ENCODE measurements at places on chromosomes 1 and 21.

DNA sequence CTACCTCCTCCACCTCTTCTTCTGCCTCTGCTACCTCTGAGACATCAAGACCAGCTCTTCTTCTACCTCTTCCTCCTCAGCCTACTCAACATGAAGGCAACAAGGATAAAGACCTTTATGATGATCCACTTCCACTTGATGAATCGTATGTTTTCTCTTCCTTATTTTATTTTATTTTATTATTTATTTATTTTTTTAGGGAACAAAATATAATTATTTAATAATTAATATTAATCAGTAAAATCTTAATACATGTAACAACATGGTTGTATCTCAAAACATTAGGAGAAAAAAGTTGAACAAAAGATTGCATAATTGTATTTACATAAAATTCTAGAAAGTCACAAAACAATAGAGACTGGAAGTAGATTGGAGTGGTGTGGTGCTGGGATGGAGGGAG is 13.1 kb upstream of the HRNR start:
- H3K36me3 ChIP-seq = no peaks in the 10 kb centered on the region
- no peaks in the 10 kb centered on the region for H3K27me3 ChIP-seq
- no peak for DNase-seq
- H3K4me1 ChIP-seq = no peaks in the 10 kb centered on the region
- no peak overlapping the region for H3K27ac ChIP-seq

GRCh38 chr21:41839387-41840000 is 39.6 kb downstream of the PRDM15 start:
- no peak overlapping the region for H3K4me3 ChIP-seq
- no peaks in the 10 kb centered on the region for H3K4me1 ChIP-seq
- H3K36me3 ChIP-seq = peaks cover 40% of the 10 kb centered on the region
- no peak for DNase-seq
- no peaks in the 10 kb centered on the region for H3K27me3 ChIP-seq

DNA sequence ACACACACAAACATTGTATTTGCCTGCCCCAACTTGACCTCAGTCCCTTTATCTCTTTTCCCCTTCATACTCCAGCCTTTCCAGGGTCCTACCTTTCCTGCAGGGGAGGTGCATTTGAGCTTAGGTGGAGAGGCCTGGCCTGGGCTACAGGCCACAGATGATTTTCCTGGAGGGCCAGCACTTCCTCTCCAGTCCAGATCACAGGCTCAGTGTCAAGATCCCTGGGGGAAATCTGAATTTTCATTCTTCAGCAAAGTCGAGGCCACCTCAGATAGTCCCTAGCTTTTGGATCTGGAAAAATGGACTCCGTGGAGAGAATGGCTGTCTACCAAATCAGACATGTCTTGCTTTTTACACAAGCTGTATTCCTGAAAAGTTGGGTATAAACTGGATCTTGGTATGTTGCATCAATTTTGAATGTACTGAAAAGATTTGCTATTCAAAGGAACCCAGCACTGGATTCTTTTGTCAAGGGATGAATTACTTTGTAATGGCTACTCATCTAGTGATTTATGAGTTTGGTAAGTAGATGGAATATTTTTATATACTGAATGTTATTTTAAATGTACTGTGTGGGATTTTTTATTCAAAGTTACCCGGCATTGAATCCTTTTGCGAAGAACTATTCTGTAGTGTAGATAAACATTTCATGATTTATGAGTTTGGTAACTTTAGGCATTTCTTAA is 78.7 kb downstream of the DDR2 start:
- DNase-seq = no peak
- no peak overlapping the region for H3K4me3 ChIP-seq
- no peaks in the 10 kb centered on the region for H3K4me1 ChIP-seq
- H3K27me3 ChIP-seq = no peaks in the 10 kb centered on the region
- H3K36me3 ChIP-seq = no peaks in the 10 kb centered on the region

GRCh38 chr1:234851450-234852438 is 241.8 kb upstream of the IRF2BP2 start:
- H3K27me3 ChIP-seq = no peaks in the 10 kb centered on the region
- no peaks in the 10 kb centered on the region for H3K36me3 ChIP-seq
- H3K4me3 ChIP-seq = no peak overlapping the region
- no peak for DNase-seq
- peaks cover 4% of the 10 kb centered on the region for H3K4me1 ChIP-seq
- H3K27ac ChIP-seq = no peak overlapping the region

GRCh38 chr21:36169470-36170128 is 13.0 kb downstream of the DOP1B start:
- no peak overlapping the region for H3K27ac ChIP-seq
- no peak for DNase-seq
- peaks cover 14% of the 10 kb centered on the region for H3K4me1 ChIP-seq
- H3K27me3 ChIP-seq = no peaks in the 10 kb centered on the region

GRCh38 chr1:36463463-36463802 is 751 bp downstream of the MRPS15 start:
- peak overlapping the region; percentile 83 for H3K27ac ChIP-seq
- H3K4me1 ChIP-seq = peaks cover 14% of the 10 kb centered on the region
- DNase-seq = no peak
- no peaks in the 10 kb centered on the region for H3K27me3 ChIP-seq
- H3K36me3 ChIP-seq = no peaks in the 10 kb centered on the region

- H3K27ac ChIP-seq = no peak overlapping the region
- no peaks in the 10 kb centered on the region for H3K4me1 ChIP-seq
- DNase-seq = no peak
- no peaks in the 10 kb centered on the region for H3K36me3 ChIP-seq
- no peaks in the 10 kb centered on the region for H3K27me3 ChIP-seq
These were observed 133.8 kb downstream of the PTPRC start for GRCh38 chr1:198772626-198773025.

- no peak within 1 kb of the TSS for H3K4me3 ChIP-seq
- no peak for DNase-seq
- peaks cover 4% of the 10 kb centered on the region for H3K4me1 ChIP-seq
- H3K27ac ChIP-seq = no peak within 1 kb of the TSS
These were observed at the start of gene KANK4 for GRCh38 chr1:62318756-62319544. TSS of gene KANK4 (minus strand) at chr1:62319434. CDS start at chr1:62281564, 37,870 bp downstream.

DNA sequence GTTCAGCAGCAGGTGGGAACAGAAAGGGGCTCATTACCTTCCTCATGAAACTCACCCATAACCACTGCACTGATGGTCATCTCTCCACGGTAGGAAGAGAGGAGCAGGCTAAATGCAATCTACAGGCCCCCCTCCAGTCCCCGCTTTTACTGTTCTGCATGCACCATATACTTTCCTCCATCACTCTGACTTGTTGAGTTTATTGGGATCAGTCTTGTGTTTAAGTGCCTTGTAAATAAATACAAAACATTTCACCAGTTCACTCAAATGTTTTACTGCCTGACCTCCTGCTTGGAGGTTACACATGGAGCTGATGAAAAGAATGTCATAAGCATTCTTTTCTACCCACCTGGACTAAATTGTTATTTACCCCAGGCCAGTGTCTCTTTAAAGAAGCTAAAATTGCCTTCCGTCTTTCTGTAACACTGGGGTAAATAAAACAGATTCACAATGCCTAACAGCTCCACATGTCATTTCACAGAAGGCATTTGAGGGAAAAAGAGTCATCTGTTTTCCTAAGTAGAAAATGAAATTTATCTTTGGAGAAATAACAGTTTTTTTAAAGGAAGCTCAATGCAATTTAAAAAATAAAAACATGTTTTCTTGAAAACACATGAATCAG is 30.7 kb downstream of the PTPN14 start:
- H3K4me1 ChIP-seq = no peaks in the 10 kb centered on the region
- no peak overlapping the region for H3K27ac ChIP-seq
- H3K36me3 ChIP-seq = no peaks in the 10 kb centered on the region
- H3K4me3 ChIP-seq = no peak overlapping the region
- H3K27me3 ChIP-seq = peaks cover 7% of the 10 kb centered on the region

DNA sequence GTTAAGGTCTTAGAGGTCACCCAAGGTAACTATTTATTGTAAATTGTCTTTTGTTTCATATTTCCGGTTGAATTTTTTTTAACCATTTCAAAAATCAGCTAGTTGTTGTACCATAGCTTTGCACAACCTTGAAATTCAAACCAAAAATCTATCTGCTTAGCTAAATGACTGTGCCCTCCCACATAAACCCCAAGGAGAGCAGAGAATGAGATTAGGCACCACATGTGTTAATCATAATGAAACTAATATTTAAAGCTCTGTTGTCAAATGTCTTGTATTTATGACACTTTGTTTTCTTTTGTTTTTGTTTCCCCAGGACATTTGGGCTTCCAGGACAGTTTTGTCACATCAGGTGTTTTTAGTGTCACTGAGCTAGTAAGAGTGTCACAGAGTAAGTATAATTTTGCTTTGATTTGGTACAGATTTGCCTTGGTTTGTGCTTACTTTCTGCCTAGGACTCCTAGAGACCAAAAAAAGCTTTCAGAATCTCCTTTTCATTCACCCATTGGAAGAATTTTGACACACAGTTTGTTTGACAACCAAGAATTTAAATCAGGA is 249.9 kb downstream of the NFIA start:
- DNase-seq = no peak
- no peaks in the 10 kb centered on the region for H3K4me1 ChIP-seq
- no peaks in the 10 kb centered on the region for H3K36me3 ChIP-seq
- H3K4me3 ChIP-seq = no peak overlapping the region

DNA sequence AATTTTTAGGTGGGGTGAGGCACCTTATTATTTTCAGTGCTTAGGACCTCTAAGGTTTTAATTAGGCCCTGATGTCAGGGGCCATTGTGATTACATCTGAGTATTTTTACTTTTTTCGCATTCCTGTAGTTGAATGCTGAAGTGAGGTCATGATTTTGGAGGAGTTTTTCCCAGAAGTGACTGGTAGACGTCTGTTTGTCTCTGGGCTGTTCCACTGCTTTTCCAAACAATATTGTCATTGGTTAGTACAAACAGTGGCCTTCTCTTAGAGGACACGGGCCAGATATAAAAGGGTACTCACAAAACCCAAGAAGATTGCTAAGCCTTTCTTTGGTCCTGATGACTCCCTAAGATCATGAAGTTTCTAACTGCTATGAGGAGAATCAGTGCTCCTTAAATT is 7.6 kb upstream of the RASAL2 start:
- no peak for DNase-seq
- H3K36me3 ChIP-seq = no peaks in the 10 kb centered on the region
- no peak overlapping the region for H3K4me3 ChIP-seq

GRCh38 chr1:119766374-119766794 is 2.3 kb downstream of the HMGCS2 start:
- no peaks in the 10 kb centered on the region for H3K4me1 ChIP-seq
- no peaks in the 10 kb centered on the region for H3K27me3 ChIP-seq
- no peak for DNase-seq
- H3K4me3 ChIP-seq = no peak overlapping the region
- no peaks in the 10 kb centered on the region for H3K36me3 ChIP-seq
- no peak overlapping the region for H3K27ac ChIP-seq

- H3K36me3 ChIP-seq = no peaks in the 10 kb centered on the region
- H3K4me3 ChIP-seq = no peak overlapping the region
- no peaks in the 10 kb centered on the region for H3K27me3 ChIP-seq
- H3K27ac ChIP-seq = no peak overlapping the region
- H3K4me1 ChIP-seq = no peaks in the 10 kb centered on the region
- DNase-seq = no peak
These were observed 58.6 kb upstream of the PLXNA2 start for GRCh38 chr1:208302699-208303238.

DNA sequence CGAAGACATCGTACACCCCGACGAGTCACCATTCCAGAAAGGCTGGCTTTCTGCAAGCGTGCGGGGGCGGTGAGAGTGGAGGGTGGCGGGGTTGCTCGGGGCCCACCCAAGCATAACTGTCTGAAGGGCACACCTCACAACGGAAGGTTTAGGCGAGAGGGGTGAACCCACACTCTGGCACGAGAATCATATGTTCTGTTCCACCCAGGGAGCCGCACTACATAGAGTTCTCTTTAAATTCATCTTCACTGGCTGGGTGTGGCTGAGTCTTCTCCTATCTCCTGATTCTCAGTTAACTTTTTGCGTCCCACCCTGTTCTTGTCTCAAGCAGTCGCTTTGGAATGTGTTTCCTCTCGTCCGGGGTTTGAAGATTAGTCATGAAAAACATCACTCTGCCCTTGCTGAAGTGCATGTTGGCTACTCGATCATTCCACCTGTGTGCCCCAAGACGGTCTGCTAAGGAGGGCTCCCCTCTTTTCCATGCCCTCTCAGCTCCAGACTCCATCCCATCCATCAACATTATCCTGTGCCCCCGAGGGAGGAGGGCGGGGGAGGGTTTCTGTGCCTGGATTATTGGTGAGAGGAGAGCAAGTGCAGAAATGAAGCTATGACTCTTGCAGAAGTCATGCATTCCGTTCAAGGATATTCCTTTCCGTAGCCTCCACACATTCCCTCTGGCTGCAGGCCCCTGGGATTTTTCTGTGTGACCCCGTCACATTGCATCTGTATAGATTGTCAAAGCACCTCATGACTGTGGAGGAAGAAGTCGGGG is 53.5 kb upstream of the CD34 start:
- H3K27ac ChIP-seq = no peak overlapping the region
- no peaks in the 10 kb centered on the region for H3K27me3 ChIP-seq
- DNase-seq = no peak
- no peaks in the 10 kb centered on the region for H3K36me3 ChIP-seq
- H3K4me3 ChIP-seq = no peak overlapping the region

DNA sequence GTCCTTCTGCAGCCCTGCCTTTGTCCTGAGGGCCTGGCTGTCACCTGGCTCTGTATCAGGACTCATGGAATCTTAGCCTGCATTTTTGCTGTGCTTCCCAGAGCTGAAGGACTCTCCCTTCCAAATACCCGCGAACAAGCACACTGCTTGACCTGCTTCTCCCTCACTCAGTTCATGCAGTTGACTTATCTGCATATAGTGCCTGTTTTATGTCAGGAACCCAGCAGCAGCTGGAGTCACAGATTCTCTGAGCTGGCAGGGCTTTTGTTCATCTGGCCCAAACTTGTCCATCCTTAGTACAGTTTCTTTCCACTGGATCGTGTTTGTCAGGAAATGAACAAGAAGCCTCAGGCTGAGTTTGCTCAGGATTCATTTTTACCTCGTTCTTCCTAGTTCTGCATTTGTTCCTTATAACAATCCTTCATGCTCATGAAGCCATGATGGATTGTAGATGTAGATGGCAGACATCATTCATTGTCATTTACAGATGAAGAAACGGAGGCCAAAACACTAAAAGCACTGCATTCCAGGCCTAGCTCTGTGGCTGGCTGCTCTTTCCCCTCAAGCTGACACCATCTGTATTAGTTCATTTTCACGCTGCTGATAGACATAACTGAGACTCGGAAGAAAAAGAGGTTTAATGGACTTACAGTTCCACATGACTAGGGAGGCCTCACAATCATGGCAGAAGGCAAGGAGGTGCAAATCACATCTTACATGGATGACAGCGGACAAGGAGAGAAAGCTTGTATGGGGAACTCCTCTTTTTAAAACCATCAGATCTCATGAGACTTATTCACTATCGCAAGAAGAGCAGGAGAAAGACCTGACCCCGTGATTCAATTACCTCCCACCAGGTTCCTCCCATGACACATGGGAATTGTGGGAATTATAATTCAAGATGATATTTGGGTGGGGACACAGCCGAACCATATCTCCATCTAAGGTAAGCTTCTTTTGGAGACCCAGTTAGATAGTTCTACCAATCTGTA is 150.9 kb downstream of the HIVEP3 start:
- no peak for DNase-seq
- no peaks in the 10 kb centered on the region for H3K36me3 ChIP-seq
- no peak overlapping the region for H3K4me3 ChIP-seq

GRCh38 chr1:84842748-84843231 is 50.2 kb downstream of the LPAR3 start:
- no peaks in the 10 kb centered on the region for H3K36me3 ChIP-seq
- H3K4me3 ChIP-seq = no peak overlapping the region
- H3K4me1 ChIP-seq = peaks cover 7% of the 10 kb centered on the region
- no peak overlapping the region for H3K27ac ChIP-seq
- no peak for DNase-seq
- peaks cover 4% of the 10 kb centered on the region for H3K27me3 ChIP-seq

- no peak overlapping the region for H3K27ac ChIP-seq
- no peak overlapping the region for H3K4me3 ChIP-seq
- H3K4me1 ChIP-seq = peaks cover 14% of the 10 kb centered on the region
- no peaks in the 10 kb centered on the region for H3K36me3 ChIP-seq
- no peak for DNase-seq
These were observed 222.4 kb upstream of the B3GALT2 start for GRCh38 chr1:193408782-193409293.
